ENCODE measurements at places on chromosomes 12 and 14.

GRCh38 chr14:93299866-93300265 lies 33.0 kb downstream of the BTBD7 start:
- DNase-seq: no peak

DNA sequence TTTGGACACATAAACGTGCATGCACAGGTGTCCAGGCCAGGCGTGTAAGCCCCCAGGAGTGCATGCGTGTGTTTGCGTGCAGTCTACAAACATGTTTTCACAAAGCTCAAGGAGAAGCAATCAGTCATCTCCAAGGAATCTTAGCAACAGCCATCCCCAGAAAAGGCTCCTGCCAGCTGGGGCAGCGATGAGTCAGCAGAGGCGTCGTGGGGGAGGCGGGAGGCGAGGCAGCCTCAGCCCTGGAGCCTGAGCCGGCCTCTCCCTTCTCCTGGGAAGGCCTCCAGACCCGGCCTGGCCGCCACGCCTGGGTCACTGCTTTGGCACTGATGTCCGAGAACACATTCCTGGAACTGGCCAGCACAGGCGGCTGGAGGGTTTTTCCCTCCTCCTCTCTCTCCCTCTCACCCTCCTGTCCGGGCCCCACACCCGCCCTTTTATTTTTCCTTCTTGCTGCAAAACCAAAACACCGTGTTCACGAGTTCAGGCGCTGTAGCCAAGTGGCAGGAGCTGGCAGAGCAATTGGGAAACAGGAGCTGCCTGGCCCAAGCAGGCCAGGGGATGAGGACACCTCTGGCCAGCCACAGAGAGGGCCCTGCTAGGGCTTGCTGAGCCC lies 92.7 kb downstream of the LRRC74A start:
- DNase-seq: no peak

DNA sequence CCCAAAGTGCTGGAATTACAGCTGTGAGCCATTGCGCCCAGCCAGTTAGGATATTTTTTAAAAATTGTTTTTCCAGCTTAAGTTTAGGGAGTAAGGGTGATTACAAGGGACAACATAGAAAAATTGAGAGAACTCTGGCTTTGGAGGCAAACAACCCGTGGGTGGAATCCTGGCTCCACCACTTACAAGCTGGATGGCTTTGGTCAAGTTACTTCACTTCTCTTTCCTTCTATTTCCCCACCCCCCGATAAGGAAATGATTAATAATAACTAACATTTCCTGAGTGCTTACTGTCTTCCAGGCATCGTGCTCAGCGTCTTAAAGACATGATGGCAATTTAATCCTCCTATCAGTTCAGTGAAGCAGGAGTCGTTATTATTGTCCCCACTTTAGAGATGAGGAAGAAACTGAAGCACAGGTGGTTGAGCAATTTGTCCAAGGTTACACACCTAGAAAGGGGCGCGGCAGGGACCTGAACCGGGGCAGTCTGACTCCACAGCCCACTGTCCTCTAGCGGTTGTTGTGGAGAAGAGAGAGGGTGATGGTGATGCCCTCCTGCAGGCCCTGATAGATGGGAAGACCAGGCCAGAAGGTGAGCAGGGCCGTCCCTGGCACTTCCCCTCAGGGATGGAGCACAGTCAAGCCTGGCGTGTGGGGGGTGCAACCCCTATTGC lies 16.7 kb upstream of the FAIM2 start:
- no peak for DNase-seq

DNA sequence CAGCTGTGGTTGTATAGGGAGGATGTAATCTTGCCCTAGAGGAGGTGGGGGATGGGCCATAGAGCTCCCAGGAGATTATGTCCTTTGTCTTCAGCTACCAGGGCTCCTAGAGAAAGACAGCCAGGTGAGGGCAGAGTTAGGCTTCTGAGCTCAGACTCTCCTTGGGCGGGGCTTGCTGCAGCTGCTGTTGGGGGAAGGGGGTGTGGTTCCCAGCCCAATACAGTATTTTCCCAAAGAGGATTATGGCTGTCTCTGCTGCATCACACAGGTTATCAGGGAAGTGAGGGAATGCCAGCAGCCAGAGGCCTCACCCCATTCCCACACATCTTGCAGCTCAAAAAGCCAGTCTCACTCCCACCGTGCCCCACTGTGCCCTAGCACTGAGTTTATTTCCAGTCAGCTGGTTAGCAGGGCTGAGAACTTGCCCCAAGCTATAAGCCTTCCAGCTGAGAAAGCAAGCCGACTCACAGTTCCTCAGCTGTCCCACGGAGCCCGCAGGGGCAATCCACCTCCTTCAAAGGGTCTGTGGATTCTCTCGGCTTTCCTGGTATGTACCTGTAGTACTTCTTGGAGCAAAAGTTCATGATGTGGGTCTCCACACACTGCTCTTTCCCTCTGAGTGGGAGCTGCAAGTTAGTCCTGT lies 217.3 kb upstream of the CPNE8 start:
- no peak for DNase-seq

- DNase-seq: no peak
Measured at GRCh38 chr14:103832046-103832445, 15.3 kb downstream of the PPP1R13B start.

- DNase-seq: no peak
Measured at GRCh38 chr12:46271863-46272262, 3.0 kb upstream of the SLC38A1 start.

DNA sequence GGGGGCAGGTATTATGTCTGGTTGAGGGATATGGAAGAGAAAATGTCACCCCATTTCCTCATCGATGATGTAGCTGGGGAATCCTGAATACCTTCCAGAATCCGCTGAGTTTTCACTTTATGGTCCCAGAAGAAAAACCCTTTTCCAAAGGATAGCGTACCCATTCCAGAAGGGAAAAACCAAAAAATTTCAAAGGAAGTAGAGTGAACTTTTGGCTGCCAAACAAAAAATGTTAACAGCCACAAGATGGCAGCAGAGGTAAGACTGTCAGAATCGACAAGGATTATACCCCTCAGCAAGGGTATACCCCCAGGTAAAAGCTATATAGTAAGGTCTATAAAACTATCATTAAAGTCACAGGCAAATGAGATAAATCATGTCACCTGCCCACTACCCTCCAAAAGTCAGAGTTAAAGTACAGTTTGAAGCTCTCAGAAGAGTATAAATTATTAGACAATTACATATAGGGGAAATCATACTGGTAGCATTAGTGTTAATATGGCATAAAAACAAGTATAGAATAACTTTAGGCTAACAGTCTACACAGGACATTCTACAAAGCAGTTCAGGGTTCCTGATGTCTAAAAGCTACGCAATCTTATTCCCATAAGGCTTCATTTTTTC lies 18.0 kb downstream of the ACIN1 start:
- no peak for DNase-seq

DNA sequence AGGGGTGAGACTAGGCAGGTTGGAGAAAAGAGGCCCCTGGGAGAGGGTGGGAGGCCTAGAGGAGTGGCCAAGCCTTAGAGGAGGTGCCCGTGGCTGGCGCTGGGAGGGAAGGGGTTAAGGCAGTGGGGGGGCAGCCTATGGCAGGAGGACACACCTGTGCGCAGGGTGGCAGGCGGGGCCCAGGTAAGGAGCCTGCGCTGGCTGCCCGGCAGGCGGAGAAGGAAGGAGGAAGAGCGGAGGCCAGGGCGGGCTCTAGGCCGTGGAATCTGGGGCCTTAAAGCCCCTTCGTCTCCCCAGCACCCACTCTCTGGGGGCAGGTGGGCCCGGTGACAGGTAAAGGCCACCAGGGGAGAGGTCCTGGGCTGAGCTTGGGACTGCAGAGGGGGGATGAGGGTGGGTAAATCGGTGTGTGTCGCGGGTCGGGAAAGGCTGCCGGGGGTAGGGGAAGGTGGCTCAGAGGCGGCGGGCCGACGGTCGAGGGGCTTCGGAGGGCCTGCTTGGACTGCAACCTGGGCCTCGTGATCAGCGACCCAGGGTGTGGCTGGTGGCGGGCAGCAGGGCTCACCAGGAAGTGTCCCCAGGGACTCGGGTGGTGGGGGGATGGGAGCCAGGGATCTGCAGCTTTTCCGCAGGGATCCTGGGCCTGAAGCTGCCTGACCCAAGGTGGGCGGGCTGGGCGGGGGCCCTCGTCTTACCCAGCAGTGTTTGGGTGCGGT lies 7.3 kb downstream of the PHB2 start:
- DNase-seq: no peak

DNA sequence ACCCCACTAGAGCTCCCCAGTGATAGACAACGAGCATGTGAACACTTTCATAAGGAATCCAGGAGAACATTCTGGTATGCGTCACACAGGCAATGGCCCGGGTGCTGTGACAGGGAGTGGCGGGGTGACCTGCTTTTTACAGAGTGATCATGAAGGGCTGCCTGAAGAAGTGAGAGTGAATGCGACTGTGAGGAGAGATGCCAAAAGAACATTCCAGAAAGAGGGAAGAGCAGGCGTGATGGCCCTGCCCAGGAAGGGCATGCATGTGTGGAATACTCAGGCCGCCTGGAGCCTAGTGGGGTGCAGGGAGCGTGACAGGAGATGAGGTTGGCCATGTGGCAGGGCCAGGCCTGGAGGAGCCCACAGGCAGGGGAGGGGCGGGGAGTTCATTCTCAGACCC lies 53.8 kb downstream of the FZD10 start:
- no peak for DNase-seq

- no peak for DNase-seq
Measured at GRCh38 chr14:75457648-75458165, 29.9 kb downstream of the JDP2 start.

- no peak for DNase-seq
Measured at GRCh38 chr14:95409477-95410272, 90.0 kb upstream of the CLMN start.

- DNase-seq: no peak
Measured at GRCh38 chr14:30242744-30243143, 315.1 kb upstream of the PRKD1 start.

DNA sequence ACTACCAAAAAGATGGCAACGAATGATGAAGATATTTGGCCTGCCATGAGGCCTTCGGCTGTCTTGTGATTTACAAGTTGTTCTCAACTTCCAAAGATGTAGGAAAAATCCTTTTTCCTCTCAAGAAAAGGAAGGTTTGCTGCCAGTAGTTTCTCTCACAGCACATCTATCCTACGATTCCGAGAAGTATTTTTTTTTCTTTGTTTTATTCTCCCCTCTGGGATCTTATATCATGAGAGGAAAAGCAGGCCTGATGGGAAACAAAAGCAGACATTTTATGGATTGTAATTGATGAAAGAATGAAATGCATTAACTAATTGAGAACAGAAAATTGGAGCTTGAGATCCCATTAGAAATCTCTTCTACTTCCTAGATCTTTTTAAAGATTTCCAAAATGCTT lies 1197.9 kb upstream of the SEL1L start:
- DNase-seq: no peak

- DNase-seq: no peak
Measured at GRCh38 chr14:96166461-96167223, 38.0 kb upstream of the BDKRB2 start.

- DNase-seq: no peak
Measured at GRCh38 chr12:116263431-116263830, 14.1 kb downstream of the MED13L start.

DNA sequence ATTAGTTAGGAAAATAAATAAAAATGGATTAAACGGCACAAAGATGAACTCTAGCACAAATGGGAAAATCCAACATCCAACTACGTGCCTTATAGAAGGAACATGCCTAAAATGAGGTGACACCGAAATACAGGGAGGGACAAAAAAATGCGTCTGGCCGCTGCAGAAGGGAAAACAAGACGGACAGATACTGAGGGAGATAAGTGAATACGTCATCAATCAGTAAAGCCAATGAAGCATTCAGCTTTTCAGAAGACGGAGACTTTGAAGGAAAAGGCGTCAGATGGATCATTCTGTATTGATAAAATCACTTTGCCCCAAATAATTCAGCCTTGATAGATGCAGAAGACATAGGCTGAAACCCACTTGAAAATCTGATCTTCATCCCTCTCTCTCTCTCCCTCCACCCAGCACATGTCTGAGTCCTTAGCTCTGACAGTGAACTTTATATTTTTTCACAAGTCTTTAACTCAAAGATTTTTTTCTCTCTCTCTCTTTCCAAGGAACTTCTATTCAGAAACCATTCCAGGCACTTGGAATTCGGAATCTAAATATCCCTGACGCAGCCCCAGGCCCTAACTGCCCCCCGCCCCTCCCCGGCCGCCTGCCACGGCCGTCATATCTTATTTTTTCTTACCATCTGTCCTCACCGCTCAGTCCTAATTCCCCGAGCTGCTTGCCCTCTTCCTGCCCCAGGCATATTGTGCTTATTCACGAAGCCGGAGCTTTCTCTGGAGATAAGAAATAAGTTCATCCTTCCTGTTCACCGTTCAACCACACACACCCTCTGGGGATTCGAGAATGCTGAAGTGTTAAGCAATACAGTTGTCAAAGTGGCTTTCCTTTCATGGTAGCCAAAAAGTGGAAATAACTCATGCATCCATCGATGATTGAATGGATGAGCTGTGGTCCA lies 35.5 kb upstream of the RFLNA start:
- no peak for DNase-seq

DNA sequence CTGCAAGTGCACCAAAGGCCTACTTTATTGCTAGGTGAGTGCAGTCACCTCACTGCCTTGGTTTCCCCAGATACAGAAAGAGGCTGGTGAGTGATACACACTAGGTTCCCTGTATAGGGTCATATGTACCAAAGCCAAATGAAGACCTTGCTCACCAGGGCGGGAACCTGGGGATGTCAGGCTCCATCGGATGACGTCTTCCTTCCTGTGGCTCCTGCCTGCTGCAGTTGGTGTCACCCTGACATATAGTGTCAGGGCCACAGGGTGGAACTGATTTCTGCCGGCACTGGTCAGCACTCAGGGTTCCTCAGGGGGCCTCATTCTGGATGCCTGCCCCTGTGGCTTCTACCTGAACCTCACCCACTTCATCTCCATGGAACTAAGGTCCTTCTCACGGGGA lies 43.1 kb downstream of the PLEKHG3 start:
- DNase-seq: no peak

DNA sequence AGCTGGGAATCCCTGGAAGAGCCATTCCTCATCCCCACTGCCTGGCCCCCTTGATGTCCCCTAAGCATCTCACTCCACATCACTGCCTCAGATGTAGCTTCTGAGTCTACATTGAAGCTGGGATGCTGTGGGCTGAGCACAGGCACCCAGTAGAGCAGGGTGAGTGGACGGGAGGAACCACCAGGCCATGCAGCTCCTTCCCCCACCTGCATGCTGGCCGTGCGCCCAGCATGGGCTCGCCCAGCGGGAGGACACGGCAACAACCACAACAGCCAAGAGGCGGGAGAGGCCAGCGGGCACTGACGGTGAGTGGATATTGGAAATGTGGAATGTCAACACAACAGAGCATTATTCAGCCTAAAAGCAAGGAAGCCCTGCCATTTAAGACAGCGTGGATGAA lies 310.9 kb downstream of the ADGRD1 start:
- no peak for DNase-seq
